ENCODE measurements at places on chromosomes 5 and 9. TPM values are rescaled to one million over a fixed set of nuclear protein-coding genes. Genes with fewer than 3 reads are reported as not detected.

The C9orf57 gene
- total RNA-seq: not detected

The TMEM171 gene
- 2.1 TPM for total RNA-seq

The TMEFF1 gene
- total RNA-seq: not detected

The TGFBI gene
- total RNA-seq: 6.7 TPM

The SLC46A2 gene
- total RNA-seq: 0.18 TPM

The UTP15 gene
- total RNA-seq: 40.9 TPM

The CD72 gene
- total RNA-seq: 48.1 TPM

The PITX1 gene
- total RNA-seq: not detected

DNA sequence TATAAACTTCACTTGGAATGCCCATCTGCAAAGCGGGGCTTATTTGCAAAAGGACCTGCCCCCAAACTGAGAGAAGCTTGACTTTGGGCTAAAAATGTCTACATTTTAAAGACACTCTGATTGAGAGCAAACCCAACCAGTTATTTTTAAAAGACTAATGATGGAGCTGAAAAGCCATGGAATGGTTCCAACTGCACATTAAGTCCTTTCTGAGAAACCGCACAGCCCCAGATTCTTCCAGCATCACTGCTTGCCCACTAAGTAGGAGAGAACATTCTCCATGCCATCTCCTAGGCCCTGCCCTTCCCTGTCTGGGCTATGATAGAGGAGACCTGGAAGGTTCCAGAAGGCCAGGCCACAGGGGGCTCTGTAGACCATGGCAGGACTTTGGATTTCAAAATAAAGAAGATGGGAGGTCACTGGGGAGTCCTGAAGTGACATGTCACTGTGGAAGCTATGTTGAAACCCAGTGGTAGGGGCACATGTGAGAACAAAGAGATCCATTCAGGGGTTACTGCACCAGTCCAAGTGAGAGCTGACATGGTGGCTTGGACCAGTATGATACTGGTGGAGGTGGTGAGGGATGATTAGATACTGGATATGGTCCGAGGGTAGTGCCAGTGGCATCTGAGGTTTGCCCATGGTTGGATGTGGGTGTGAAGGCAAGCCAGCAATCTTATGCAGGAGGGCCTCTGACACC is 179.2 kb downstream of the DAB2IP start:
- DNase-seq: no peak

DNA sequence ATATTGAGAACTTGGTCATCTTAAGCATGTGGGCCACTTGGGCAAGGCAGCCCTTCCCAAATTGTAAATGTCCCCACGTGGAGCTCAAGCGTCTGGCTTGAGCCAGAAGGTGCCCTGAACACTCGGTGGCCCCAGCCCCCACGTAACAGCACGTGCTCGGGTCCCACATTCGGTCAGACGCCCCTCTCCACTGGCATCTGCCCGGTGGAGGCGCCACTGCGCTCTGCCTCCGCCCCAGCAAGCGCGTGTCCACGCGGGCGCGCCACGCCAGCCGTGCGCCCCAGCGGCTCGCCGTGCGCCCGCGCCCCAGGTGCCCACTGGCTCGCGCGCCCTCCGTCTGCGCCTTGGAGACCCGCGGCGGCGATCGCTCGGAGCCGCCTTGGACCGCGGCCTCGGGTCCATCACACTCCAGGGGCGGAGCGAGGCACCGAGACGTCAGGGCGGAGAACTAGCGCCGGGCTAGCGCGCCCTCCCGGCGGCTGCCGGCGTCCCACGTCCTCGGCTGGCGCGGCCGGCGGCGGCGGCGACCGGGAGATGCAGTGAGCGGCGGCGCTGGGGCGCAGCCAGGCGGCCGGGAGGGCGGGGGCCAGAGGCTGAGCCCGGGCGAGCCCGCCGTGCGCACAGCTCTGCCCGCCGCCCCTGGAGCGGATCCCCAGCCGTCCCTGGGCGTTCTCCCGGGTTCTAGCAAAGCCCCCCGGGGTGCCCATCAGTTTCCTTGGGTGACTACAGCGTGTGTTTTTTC is at the start of gene PALM2AKAP2:
PALM2AKAP2 (plus strand) TSS at position 488 of the 742 bp plus-strand sequence. CDS start 291 bp downstream, outside the sequence.
- no peak for DNase-seq

DNA sequence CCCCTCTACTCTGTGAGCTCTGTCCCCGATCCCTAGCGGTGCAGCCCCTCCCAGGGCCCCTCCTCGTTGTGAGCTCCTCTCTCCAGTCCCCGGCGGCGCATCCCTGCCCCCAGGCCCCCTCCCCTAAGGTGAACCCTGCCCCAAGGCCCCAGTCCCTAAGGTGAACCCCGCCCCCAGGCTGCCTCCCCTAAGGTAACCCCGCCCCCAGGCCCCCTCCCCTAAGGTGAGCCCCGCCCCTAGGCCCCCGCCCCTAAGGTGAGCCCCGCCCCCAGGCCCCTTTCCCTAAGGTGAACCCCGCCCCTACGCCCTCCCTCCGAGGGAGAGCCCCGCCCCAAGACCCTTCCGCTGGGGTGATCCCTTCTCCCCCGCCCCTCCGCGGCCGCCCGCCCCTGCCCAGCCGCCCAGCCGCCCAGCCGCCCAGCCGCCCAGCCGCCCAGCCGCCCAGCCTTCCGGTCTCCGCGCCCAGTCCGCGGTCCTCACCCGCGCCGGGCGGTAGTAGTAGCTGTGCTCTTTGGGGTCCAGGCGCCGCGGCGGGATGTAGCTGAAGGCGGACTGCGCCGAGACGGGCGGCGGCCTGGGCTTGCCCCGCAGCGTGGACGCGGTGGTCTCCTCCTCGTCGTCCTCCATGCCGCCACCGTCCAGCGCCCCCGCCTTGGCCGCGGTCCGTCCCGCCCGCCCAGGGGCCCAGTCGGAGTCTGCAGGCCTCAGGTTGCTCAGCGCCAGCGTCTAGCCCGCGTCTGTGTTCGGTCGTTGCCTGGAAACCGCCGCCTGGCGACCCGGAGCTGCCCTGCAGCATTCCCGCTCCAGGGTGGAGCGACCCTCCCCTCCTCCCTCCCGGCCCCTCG is at the start of gene CFAP90:
CFAP90 (minus strand) TSS at position 739 of the 845 bp plus-strand sequence; CDS start at position 627, 112 bp downstream.
- DNase-seq: no peak

GRCh38 chr9:133492061-133493021 is 13.4 kb upstream of the SLC2A6 start:
- no peak for DNase-seq

- DNase-seq: no peak
Observed at GRCh38 chr5:96648593-96648992, 13.6 kb upstream of the CAST start.

DNA sequence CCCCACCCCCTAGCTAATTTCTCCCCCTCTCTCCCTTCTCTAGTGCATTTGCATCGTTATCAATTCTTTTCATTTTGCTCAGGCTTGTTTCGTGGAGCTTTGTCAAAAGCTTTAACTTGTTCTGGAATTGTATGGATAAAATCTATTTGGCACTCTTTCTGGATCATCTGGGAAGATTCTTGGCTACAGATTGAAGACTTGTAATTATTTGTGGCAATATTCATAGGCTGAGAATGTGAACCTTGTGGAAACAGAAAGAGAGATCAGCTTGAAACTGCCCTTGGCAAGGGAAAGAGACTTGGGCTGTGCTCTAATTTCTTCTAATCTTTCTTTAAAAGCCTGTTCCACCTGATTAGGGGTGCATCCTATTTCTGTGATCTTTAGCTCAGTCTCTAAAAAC is 340.6 kb upstream of the DAB2 start:
- DNase-seq: no peak

DNA sequence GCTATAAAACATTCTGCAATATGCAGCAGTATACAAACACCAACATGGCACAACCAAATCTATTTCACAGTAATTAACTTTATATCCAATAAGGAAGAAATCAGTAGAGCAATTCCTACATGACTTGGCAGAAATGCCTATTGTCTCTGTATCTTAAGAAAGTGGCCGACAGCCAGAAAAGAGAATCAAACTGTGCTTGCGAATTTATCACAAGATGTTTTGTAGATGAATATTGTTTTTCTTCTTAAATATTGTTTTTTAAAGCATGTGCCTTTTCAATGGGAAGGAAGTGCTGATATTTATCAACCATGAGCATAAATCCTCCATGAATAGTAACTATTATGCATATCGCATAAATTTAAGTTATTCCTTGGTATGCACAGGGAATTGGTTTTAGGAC is 501.7 kb upstream of the DMAC1 start:
- no peak for DNase-seq

GRCh38 chr5:1460054-1460682 is 14.9 kb upstream of the SLC6A3 start:
- DNase-seq: no peak

DNA sequence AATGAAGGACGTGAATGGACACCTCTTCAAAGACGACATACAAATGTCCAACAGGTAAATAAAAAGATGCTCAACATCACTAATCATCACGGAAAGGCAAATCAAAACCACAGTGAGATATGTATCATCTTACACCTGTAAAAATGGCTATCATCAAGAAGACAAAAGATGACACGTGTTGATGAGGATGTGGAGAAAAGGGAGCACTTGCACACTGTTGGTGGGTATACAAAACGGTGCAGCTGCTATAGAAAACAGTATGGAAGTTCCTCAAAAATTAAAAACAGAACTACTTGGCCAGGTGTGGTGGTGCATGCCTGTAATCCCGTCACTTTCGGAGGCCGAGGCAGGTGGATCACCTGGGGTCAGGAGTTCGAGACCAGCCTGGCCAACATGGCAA is 47.9 kb downstream of the STK10 start:
- no peak for DNase-seq

DNA sequence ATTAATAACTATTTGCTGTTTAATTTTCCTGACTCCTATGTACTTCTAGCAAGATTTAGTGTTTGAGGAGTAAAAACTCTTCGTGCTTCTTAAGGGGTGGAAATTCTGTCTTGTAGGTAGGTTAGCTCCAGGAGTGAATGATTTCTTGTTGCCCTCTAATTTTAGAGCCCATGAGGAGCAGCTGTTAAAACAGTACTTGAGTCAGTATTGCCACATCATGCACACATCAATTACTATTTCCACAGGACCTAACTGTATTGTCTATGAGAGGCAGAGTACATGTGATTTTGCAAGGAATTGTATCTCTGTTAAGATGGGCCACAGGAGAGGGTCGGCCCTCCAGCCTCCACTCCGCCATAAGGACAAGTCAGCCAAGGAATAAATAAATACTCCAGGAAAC is 91.2 kb downstream of the PDZD2 start:
- DNase-seq: no peak

- DNase-seq: no peak
Observed at GRCh38 chr9:20240498-20240897, 381.8 kb downstream of the MLLT3 start.

DNA sequence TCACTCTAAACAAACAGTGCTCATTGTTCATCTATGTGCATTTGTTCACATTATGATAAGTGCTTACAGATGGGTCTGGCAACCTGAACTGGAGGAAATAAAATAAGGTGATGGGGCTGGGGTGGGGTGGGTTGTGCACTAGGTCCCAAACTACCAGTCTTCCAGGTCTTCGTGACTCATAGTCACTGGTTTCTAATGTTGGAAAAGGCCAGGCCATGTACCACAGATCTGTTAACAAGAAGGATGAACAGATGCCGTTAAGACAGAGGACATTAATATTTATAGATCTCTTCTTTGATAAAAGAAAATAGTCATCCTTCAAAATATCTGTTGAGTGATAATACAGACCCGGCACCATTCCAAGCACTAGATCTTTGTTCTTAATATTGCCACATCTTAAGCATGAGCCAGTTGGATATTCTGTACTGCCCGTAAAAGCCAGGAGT is 71.4 kb upstream of the STARD4 start:
- no peak for DNase-seq

- DNase-seq: no peak
Observed at GRCh38 chr9:83972286-83972685, 7.7 kb downstream of the HNRNPK start.

- no peak for DNase-seq
Observed at GRCh38 chr9:22053178-22053577, 44.1 kb upstream of the CDKN2B start.

DNA sequence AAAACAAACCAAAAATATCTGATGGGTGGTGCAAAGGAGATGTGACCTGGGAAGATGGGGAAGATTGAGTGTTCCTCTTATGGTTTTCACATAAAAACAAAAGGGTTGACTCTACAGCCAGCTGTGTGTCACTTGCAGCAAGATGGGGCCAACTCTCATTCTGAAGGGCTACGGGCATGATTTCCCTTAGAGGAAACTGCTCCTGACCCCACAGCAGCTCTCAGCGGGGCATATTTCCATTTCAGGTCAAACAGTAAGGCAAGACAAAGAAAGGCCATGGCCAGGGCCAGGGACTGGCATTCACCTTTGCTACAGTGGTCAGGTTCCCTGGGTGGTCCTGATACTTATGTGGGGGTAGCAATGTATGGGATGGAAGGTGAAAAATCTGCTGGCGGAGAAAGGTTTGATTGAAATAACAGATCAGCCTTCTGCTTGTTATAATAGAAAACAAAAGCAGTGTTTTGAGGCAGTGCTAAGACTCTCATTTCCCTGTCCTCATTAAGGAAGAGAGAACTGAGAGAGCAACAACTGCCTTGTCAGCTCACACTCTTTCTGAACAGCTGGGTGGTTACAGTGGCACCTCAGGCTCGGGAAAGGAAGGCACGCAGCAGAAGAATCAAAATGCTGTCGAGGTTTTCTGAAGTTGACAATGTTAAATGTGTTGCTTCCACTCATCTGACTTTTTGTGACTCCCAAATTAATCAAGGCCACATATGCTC is 120.7 kb upstream of the PCA3 start:
- DNase-seq: no peak

Data from natural killer cell (primary cell).